ENCODE measurements at places on chromosomes 3 and 15.

DNA sequence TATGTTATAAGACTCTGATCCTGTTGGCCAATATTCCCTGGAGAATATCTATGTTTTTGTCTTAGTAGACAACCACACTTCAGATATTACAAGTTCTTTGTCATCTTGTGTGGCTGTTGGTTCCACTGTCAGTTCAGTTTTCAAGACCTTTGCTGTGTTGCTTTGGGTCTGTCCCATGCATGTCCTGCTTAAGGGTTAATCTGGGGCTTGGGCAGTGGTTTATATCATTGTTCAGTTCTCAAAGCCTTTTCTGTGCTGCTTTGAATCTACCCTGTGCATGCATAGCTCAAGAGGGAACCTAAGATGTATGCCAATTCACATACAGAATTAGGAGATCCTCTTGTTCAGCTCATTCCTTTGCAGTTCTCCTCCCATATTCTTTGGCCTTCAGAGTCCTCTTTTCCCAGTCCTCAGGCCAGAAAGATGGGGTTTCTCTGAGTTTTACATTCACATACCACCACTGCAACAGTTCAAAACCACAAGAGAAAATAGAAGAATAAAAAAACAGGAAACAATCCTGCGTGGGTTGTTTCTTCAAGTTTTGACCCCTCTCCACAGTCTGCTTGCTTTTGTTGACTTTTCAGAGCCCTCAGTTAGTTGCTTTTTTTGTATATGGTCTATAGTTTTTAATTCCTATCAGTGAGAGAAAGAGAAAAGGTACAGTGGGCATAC, 21.6 kb downstream of the BUB1B start:
- no peak for DNase-seq
- H3K27ac ChIP-seq: no peak overlapping the region
- H3K4me1 ChIP-seq: no peaks in the 10 kb centered on the region
- H3K4me3 ChIP-seq: no peak overlapping the region
- H3K36me3 ChIP-seq: no peaks in the 10 kb centered on the region

GRCh38 chr3:144162042-144162441, 190.4 kb downstream of the DIPK2A start:
- peaks cover 8% of the 10 kb centered on the region for H3K4me1 ChIP-seq
- H3K4me3 ChIP-seq: no peak overlapping the region
- no peaks in the 10 kb centered on the region for H3K27me3 ChIP-seq
- no peak for DNase-seq
- H3K36me3 ChIP-seq: no peaks in the 10 kb centered on the region

GRCh38 chr3:152650177-152650576, 184.8 kb upstream of the P2RY1 start:
- no peaks in the 10 kb centered on the region for H3K4me1 ChIP-seq
- DNase-seq: no peak
- H3K4me3 ChIP-seq: no peak overlapping the region
- H3K36me3 ChIP-seq: no peaks in the 10 kb centered on the region
- H3K27ac ChIP-seq: no peak overlapping the region

GRCh38 chr15:25543196-25543595, 104.4 kb upstream of the UBE3A start:
- no peaks in the 10 kb centered on the region for H3K4me1 ChIP-seq
- H3K27me3 ChIP-seq: no peaks in the 10 kb centered on the region
- peak overlapping the region; percentile 12 for H3K27ac ChIP-seq

- no peak for DNase-seq
- H3K27me3 ChIP-seq: no peaks in the 10 kb centered on the region
- no peaks in the 10 kb centered on the region for H3K4me1 ChIP-seq
- no peak overlapping the region for H3K4me3 ChIP-seq
- no peaks in the 10 kb centered on the region for H3K36me3 ChIP-seq
Measured at GRCh38 chr3:64203969-64204908, 21.0 kb downstream of the PRICKLE2 start.

DNA sequence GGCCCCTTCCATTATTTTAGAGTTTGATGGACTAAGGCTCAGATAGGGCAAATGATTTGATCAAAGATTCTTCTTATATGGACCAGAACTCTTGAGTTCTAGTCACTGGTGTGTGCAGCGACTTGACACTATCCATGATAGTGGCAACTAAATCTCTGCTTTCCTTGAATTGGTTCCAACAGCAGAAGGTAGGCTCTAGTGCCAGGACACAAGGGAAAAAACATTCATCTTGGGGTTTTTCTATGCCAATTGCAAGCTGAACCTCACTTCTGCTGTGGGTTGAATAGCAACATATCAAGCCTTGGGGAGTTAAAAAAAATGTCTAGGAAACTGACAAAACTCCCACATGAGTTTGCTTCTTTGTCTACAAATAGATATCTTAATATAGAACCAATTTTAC, 35.1 kb downstream of the CTXND1 start:
- H3K4me1 ChIP-seq: no peaks in the 10 kb centered on the region
- no peak for DNase-seq
- no peak overlapping the region for H3K4me3 ChIP-seq

- H3K27ac ChIP-seq: no peak overlapping the region
- no peaks in the 10 kb centered on the region for H3K27me3 ChIP-seq
- H3K4me3 ChIP-seq: no peak overlapping the region
- H3K4me1 ChIP-seq: no peaks in the 10 kb centered on the region
- DNase-seq: no peak
- no peaks in the 10 kb centered on the region for H3K36me3 ChIP-seq
Measured at GRCh38 chr3:184767377-184767776, 44.6 kb upstream of the VPS8 start.

DNA sequence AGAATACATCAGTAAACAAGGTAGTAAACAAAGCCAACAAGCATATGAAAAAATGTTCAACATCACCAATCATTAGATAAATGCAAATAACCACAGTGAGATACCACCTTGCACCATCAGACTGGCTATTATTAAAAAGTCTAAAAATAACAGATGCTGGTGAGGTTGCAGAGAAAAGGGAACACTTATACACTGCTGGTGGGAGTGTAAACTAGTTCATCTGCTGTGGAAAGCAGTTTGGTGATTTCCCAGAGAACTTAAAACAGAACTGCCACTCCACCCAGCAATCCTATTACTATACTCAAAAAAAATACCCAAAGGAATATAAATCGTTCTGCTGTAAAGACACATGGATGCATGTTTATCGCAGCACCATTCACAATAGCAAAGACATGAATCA, 30.3 kb upstream of the ZBTB38 start:
- no peaks in the 10 kb centered on the region for H3K36me3 ChIP-seq
- no peaks in the 10 kb centered on the region for H3K4me1 ChIP-seq
- H3K27ac ChIP-seq: no peak overlapping the region
- H3K27me3 ChIP-seq: no peaks in the 10 kb centered on the region
- H3K4me3 ChIP-seq: no peak overlapping the region

- H3K4me3 ChIP-seq: peak overlapping the region; percentile 51
- no peak overlapping the region for H3K27ac ChIP-seq
- H3K36me3 ChIP-seq: no peaks in the 10 kb centered on the region
Measured at GRCh38 chr15:45134682-45135604, 5.1 kb downstream of the DUOX1 start.

GRCh38 chr3:60949146-60949545, 302.1 kb downstream of the FHIT start:
- no peaks in the 10 kb centered on the region for H3K27me3 ChIP-seq
- H3K4me3 ChIP-seq: no peak overlapping the region
- no peak for DNase-seq

DNA sequence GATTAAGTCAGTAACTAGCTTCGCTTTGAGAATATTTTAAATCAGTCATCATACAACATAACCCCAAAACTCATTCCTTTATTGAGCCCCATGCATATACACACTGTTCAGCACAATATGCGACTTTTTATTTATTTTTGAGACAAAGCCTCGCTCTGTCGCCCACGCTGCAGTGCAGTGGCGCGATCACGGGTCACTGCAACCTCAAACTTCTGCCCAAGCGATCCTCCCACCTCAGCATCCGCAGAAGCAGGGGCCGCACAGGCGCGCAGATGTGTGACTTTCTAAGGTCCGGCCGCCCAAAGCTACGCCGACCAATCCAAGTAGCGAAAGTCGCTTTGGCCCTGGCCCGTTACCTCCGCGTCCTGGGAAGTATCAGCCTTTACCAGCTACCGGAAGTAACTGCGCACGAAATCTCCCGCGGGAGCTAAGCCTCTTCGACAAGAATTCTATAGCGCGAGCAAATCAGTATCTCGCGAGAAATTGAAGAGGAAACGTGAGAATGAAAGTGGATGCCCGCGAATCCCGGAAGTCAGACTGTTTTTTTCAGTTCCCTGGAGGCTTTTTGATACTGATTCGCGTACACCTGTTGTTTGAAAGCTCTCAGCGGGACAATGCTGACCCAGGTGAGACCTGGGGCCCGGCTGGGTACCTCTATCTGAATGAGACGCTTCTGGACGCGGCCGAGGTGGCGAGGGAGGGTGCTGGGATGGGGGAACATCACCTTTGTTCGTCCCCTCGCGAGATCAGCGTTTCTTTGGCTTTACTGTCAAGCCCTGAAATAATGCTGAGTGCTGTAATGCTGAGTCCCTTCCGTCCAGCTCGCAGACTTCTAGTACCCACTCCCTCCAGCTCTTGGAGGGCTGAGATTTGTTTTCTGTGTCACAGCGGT, at the start of the genes DHFR2 and NSUN3:
DHFR2 (minus strand) TSS at position 404 of the 892 bp plus-strand sequence. CDS start 1,405 bp downstream, outside the sequence.
NSUN3 (plus strand) TSS at position 549 of the 892 bp plus-strand sequence; CDS start at position 615, 66 bp downstream.
- H3K4me1 ChIP-seq: peaks cover 33% of the 10 kb centered on the region
- peak within 1 kb of the TSS; percentile 84 for H3K4me3 ChIP-seq
- H3K36me3 ChIP-seq: no peaks in the 10 kb centered on the region
- peak within 1 kb of the TSS; percentile 97 for H3K27ac ChIP-seq
- H3K27me3 ChIP-seq: no peaks in the 10 kb centered on the region

GRCh38 chr3:69364354-69364753, 21.5 kb downstream of the FRMD4B start:
- no peak for DNase-seq
- peaks cover 34% of the 10 kb centered on the region for H3K4me1 ChIP-seq
- H3K27ac ChIP-seq: peak overlapping the region; percentile 28

DNA sequence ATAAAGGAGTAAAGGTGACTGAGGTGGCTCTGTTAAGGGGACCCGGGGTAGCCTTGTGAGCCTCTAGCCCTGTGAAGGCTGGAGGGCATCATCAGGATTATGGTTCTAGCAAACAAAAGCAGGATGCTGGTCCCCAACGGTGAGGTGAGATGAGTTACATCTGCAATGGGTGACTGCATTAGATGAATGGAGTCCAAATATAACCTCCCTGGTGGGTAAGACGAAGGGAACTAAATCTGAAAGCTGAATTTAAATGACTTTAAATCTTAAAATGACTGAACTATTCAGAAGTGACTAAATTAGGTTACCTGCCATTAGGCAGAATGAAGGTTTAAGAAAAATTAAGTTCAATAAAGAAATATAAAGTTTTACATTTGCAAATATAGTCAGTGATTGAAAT, 4.6 kb upstream of the HLTF start:
- H3K36me3 ChIP-seq: no peaks in the 10 kb centered on the region
- H3K27ac ChIP-seq: no peak overlapping the region
- peaks cover 3% of the 10 kb centered on the region for H3K4me1 ChIP-seq
- no peak for DNase-seq

DNA sequence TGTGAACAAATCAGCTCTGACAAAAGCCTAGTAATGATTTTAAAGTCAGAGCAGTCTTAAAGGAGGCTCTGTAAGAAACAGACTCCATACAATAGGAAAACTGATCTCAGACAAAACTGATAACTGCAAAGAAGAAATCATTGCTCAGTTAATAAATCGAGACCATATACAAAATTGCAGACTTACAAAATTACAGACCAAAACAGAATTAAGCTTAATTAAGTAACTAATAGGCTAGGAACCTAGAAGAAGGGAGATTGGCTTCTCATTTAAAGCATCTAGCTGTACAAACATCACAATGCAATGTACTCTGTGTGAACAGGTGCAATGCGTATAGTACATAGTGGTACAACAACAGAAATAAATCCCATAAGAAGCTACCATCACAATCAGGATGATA, 46.3 kb downstream of the ZBTB20 start:
- no peak for DNase-seq
- H3K4me1 ChIP-seq: peaks cover 23% of the 10 kb centered on the region
- H3K4me3 ChIP-seq: no peak overlapping the region
- H3K27me3 ChIP-seq: no peaks in the 10 kb centered on the region
- H3K36me3 ChIP-seq: no peaks in the 10 kb centered on the region

DNA sequence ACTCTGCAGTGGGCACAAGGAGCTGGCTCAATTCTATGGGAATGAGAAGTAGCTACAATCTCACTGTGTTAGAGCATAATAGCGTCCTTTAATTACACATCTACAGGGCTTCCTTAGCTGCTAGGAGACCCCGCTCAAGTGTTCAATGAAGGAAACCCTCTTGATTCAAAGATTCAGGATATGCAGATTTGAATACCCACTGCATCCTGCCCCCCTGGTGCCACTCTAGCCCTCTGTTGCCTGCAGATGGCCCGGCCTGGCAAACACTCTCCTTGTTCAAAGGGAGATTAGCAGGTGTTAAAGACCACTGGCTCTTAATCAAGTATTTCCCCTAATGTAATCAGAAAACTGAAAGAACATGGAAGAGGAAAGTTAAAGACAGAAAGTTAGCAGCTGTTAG, 356.6 kb downstream of the VGLL3 start:
- H3K27me3 ChIP-seq: no peaks in the 10 kb centered on the region
- DNase-seq: no peak
- H3K4me3 ChIP-seq: no peak overlapping the region
- no peak overlapping the region for H3K27ac ChIP-seq
- no peaks in the 10 kb centered on the region for H3K36me3 ChIP-seq

GRCh38 chr3:121072133-121072532, 164.1 kb downstream of the STXBP5L start:
- peaks cover 17% of the 10 kb centered on the region for H3K4me1 ChIP-seq
- no peak for DNase-seq
- H3K27me3 ChIP-seq: no peaks in the 10 kb centered on the region
- H3K4me3 ChIP-seq: peak overlapping the region; percentile 38
- no peak overlapping the region for H3K27ac ChIP-seq

DNA sequence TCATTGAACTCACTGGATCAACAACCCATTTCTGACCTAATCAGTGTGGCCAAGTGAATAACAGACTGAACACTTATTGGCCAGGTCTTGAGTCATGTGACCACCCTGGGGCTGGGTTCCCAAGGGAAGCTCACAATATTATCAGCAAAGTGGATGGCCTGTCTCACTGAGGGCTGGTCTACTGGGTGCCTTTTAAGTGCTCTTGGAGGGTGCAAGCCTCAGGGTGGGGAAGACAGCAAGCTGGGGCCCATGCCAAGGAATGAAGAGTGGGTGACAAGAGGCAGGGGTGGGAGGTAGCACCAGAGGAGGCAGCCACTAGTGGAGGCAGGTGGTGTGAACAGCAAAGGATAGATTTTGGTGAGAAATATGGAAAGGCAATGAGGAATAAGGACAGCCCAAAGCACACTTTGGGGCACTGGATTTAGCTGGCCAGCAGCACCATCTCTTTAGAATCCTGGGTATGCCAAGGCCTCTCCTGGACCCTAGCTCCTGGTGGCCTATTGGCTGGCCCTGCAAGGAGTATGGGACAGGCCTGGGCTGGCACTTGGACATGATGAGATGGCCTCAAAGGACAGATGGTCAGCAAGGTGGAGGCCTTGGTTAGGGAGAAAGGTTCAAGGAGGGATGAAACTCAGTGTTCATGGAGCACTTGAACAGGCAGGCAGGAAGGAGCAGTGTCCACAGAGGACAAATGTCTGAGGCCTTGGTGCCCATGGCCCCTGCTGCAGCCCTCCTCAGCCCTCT, 34.2 kb downstream of the HMCES start:
- no peak overlapping the region for H3K4me3 ChIP-seq
- no peaks in the 10 kb centered on the region for H3K36me3 ChIP-seq
- H3K27me3 ChIP-seq: no peaks in the 10 kb centered on the region
- H3K27ac ChIP-seq: no peak overlapping the region
- no peak for DNase-seq

GRCh38 chr3:134250717-134251220, at the start of gene RYK:
RYK (minus strand) TSS chr3:134250859; CDS start chr3:134250654, 205 bp downstream.
- peak within 1 kb of the TSS; percentile 94 for H3K4me3 ChIP-seq
- H3K4me1 ChIP-seq: peaks cover 18% of the 10 kb centered on the region
- peak; percentile 17 for DNase-seq
- H3K36me3 ChIP-seq: no peaks in the 10 kb centered on the region
- H3K27ac ChIP-seq: peak within 1 kb of the TSS; percentile 87

Data from thoracic aorta (tissue), 2 donors.